ENCODE measurements at places on chromosomes 5 and 9.

GRCh38 chr5:91607675-91608074, 224.6 kb upstream of the ARRDC3 start:
- no peak for DNase-seq

GRCh38 chr9:137371946-137372651, 50.9 kb downstream of the EXD3 start:
- no peak for DNase-seq

GRCh38 chr9:33800886-33801285, 5.5 kb downstream of the PRSS3 start:
- DNase-seq: no peak

- DNase-seq: no peak
Measured at GRCh38 chr5:15835514-15835913, 335.5 kb downstream of the FBXL7 start.

DNA sequence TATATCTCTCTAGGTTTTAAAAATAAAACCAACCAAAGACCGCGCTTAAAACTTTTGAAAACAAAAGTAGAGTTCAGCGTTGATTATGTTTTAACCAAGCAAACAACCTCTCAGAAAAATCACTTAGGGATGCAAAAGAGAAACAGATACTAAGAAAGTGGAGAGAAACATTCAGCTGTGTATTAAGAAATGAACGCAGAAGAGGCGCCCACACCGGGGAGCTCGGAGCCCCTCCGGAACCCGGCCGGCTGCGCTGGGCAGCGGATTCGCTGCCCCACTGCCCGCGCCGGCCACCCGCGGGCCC, 1.4 kb downstream of the PITX1 start:
- no peak for DNase-seq

GRCh38 chr5:116671211-116671736, 96.7 kb upstream of the SEMA6A start:
- DNase-seq: no peak

- no peak for DNase-seq
Measured at GRCh38 chr9:132383462-132383883, 23.2 kb downstream of the TTF1 start.

DNA sequence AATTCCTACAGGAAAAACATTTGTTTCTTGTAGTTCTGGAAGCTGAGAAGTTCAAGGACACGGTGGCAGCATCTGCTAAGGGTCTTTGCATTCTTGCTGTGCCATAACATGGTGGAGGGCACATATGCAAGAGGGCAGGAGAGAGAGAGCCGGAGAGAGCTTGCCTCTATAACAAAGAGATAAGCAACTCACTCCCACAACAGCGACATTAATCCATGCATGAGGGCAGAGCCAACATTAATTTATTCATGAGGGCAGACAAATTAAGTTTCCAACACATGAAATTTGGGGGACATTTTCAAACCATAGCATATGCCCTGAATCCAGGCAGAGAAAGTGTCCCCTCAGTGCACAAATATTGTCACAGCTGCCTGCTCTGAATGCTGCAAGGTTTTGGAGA, 4.4 kb upstream of the GTF3C5 start:
- DNase-seq: no peak
